ENCODE measurements at places on chromosomes 2 and 18.

GRCh38 chr18:3041843-3042242, 28.9 kb upstream of the LPIN2 start:
- DNase-seq, result no peak

GRCh38 chr18:45361125-45361851, 254.0 kb upstream of the SLC14A2 start:
- no peak for DNase-seq

- no peak for DNase-seq
Observed at GRCh38 chr2:118190474-118190873, 102.2 kb downstream of the INSIG2 start.

- no peak for DNase-seq
Observed at GRCh38 chr2:74152954-74153353, 5.2 kb upstream of the BOLA3 start.

- DNase-seq, result peak; percentile 80
Observed at GRCh38 chr2:100588071-100588786, 25.4 kb downstream of the PDCL3 start.

DNA sequence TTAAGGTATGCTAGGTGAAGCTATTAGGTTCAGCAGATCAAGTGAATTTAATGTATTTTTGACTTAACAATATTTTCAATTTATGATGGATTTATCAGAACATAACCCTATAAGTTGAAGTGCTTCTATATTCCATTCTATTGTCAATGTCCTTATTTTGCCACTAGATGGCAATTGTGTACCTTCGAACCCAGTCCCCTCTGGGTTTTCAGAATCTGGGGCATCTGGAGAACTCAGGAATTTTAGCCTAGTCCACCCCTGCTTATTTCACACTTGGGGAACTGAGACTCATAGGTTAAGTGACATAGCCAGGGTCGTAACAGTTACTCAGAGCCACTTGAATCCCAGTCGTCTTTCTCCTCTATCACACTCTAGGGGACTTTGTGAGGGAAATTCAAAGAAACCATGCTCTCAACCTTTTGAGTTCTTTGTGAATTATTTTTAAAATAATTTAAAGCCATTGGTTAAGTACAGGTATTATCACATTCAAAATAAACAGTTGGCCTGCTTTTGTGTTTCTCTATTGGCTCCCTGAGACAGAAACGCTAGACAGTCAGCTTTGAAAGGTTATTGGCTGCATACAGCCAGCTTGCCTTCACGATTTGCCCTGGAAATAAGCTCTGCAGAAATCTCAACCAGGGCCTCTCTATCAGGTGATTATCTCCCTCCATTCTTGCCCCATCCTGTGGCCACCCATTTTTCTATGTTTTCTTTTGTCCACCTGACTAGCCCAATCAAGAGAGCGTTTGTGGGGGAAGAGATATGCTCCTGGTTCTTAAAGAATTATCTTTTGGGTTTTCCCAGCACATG, 145.0 kb downstream of the TTC27 start:
- no peak for DNase-seq

DNA sequence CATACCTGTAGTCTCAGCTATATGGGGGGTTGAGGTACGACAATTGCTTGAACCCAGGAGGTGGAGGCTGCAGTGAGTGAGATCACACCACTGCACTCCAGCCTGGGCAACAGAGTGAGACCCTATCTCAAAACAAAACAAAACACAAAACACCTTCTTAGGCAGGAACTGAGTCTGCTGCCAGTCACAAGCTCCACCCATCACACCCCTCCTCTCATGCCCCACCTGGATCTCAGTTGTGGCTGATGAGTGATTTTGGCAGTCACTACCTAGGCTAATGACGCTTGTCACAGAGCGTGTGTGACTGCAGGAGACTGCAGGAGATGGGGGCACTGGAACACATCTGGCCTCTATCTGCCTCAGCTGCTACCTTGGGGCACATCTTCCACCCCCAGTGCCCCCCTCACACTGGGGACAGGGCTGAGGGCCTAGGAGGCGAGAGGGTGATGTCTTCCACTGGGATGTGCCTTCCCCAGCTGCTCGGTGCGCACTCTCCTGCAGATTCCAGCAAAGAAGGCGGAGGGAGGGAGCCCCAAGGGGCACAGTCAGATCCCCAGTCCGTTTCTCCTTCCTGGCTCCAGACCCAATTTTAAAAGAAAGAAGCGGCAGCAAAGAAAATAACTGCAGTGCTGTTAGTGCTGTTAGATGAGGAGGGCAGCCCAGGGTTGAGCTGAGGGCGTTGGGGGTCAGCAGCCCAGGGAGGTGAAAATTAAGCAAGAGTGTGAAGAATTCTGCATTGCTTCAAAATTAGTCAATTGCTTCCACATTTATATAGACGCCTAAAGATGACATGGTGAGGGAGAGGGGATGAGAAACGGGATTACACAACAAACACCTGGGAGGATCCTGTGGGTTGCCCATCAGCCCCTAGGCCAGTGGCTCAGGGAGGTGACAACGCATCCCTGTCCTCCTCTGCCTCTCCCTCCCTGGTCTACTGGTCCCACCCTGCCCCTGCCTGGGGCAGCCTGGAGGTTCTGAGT, 143.6 kb upstream of the HAAO start:
- DNase-seq, result no peak

- no peak for DNase-seq
Observed at GRCh38 chr2:167890739-167891138, 356.7 kb downstream of the STK39 start.

GRCh38 chr18:24039671-24040070, 25.1 kb downstream of the TTC39C start:
- no peak for DNase-seq

- DNase-seq, result no peak
Observed at GRCh38 chr18:6205706-6206105, 209.0 kb downstream of the L3MBTL4 start.

GRCh38 chr2:58206785-58207184, 34.3 kb downstream of the FANCL start:
- DNase-seq, result no peak

DNA sequence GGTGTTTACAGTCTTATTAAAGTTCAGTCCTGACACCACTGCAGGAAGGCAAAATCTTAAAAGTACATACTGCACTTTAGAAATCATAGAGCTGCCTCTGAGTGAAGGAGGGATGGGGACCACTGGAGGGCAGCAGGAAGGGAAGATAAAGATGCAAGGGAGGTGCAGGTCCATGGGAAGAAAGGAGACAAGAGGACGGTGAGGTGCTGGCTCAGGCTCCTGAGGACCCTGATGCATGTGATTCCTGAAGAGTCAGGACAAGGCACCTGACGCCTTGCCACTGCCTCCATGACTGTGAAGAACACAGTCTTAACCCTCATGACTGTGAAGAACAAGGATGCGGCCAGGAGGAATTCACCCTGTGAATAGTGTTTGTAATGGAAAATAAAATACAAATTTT, 116.2 kb upstream of the NPAS2 start:
- no peak for DNase-seq

GRCh38 chr18:60549338-60549960, 176.9 kb upstream of the MC4R start:
- DNase-seq, result peak; percentile 13

DNA sequence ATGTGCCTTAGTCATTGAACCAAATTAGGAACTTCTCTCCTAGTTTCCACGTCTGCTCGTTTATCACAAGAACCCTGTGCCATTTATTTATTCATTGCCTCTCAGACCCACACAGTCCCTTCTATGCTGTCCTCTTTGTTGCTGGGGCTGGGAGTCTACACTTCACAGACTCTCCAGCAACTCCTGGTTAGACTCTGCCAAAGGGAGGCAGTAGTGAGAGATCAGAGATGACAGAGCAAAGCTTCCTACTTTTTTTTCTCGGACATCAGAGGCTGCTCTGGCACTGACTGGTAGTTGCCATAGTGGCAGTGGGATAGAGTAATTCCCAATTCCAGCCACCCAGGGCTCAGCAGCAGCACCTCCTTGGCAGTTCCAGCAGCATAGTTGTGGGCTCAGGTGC, 277.5 kb downstream of the BCL11A start:
- DNase-seq, result no peak

GRCh38 chr18:37529863-37530262, 35.7 kb downstream of the CELF4 start:
- DNase-seq, result no peak

- DNase-seq, result no peak
Observed at GRCh38 chr2:106284255-106284654, 90.2 kb upstream of the UXS1 start.

- DNase-seq, result peak; percentile 56
Observed at GRCh38 chr2:42567806-42568400, 529 bp upstream of the MTA3 start.

DNA sequence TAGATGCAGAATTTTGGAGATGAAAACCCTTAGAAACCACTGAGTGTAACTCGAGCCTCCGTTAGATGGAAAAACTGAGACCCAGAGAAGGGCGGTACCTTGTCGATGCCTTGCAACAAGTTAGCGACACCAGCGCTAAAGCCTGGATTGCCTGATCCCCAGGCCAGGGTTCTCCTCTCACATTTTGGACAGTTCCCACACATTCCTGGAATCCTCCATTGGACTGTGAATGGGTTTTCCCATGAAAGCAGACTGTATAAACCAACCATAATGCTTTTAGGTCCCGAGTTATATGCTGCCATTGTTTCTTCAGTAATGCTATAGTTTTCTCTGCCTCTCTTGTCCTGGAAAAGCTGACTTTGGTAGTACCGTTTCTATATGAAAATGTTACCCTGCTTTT, 37.1 kb upstream of the LPIN1 start:
- no peak for DNase-seq

- no peak for DNase-seq
Observed at GRCh38 chr2:206824087-206824618, 58.7 kb downstream of the FASTKD2 start.

DNA sequence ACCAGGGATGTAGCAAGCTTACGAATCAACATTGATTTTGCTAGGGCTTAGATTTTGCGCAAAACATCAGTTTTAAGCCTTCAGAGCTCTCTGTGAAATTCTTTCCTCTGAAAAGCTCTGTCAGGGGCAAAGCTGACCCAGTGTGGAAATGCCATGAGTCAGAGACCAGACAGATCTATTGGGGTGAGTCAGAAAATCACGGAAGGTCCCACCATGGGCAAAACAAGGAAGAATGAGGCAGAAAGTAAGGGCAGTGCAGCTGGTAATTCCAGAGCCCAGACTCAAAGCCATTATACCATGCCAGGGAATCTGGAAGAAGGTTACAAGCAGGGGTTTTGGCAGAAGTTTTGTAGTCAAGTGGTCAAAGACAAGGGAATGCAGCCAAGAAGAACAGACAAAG, 256.6 kb upstream of the CTAGE1 start:
- DNase-seq, result no peak

DNA sequence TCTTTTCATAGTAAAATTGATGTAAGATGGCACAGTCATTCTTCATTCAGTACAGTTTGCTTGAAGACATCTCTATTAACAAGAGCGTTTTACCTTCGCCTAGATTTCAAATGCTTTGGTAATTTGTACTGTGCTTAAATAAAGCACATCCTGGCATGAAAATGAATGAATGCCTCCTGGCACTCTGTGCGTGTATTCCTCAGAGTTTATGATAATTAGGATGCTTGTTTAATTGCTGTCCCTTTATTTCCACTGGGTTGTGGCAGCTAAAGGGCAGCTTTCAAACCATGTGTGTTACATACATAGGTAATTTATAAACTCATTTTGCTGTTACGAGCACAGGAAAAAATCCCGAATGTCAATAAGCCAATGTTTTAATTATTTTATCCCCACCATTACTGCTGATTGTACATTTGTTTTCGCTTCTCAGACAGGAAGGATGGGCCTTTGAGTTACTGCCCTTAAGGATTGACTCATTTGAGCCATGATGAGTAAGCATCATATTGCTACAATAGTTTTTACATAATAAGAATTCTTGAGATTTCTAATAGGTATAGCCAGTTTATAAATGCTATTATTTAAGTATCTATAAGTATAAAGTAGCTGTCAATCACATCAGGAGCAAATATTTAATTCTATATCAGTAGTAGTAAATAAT, 516.5 kb downstream of the XIRP2 start:
- no peak for DNase-seq

DNA sequence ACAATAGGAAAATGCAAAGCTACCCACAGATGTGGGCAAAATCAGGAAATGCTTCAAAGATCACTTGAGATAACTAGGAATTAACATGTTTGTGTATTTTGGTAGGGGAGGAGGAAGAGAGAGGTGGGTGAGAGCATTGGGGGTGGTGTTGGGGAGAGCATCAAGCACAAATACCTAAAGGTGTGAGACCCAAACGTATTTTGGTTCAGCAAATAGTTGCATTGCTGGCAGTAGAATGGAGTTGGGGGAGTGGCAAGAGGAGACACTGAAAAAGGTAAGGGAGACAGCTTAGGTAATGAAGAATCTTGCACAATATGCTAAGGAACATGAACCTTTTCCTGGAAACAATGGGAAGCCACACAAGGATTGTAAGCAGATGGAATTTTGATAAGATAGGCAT, 1.5 kb upstream of the PELI1 start:
- DNase-seq, result no peak

DNA sequence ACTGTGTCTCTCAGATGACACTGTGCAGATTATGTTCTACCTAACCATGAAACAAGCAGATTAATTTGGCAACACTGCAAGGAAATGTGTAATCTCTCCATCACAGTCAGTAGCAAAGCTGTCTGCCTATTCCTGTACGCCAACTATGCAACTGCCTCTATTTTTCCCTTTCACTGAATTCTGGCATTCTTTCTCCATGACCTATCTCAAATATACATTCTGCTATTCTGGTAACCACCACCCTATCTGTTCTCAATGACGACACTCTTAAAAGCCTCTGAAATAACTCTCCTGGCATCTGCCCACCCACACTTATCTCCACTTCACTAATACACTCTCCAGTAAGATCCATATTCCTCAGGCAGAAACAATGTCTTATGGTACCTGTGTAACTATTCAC, 78.7 kb downstream of the ABCA12 start:
- DNase-seq, result no peak

DNA sequence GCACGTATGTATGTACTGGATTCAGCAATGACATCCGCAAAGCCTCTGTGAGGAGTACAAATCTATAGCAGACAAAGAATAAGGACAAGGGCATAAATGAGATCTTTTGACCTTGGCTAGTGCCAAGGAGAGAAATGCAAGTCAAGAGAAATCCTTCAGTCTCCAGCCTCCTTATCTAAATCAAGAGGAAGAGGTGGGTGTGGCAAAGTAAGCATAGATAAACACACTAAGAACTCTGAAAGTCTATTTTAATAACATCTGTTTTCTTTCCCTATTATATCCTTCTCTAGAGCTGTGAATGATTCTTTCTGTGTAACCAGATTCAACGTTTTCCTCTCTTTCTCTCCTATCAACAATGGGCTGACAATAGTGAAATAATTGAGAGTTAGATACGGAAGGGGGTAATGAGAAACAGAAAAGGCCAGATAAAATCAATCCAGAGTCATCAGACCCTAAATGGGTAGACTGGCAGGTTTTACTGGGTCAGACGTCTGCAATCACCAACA, 118.5 kb upstream of the ZFP36L2 start:
- DNase-seq, result no peak

GRCh38 chr2:60405271-60405919, 148.1 kb downstream of the BCL11A start:
- no peak for DNase-seq

- no peak for DNase-seq
Observed at GRCh38 chr2:205175831-205176230, 506.5 kb upstream of the NRP2 start.

GRCh38 chr2:165560377-165560988, 91.0 kb downstream of the CSRNP3 start:
- DNase-seq, result no peak

Data from CD8-positive, alpha-beta T cell (primary cell).